ENCODE measurements at places on chromosomes 11 and 22.
A peak's percentile ranks its signal among the peaks of the same experiment; 100 is the strongest.

DNA sequence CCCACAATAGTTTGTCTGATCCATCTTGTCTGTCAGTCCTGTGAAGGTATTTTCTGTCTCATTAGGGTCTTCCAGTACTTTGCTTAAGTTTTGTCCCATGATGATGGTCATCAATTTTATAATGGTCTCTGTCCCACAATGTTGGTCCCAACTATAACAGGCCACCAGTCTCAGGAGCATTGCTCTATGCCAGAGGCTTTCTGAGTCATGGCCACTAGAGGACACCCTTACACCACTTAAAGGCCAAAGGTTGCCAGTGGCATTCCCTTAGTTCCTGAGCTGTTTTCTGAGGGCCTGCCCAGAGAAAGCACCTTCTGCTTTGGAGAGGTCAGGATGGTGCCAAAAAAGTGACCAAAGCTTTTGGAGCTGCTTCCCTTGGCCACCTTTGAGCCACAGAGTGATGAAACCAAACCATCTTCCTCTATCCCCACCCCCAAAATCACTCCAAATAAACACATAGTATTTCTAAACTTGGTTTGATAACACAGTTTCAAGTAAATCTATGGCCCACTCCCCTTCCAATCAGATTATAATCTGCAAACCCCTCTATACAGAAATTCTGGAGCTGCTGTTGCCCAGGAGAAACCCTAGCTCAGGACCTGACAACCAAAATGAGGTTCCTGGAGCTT lies 19.3 kb downstream of the EIF3F start:
- peak; percentile 41 for DNase-seq

GRCh38 chr11:61514050-61514917 lies 5.7 kb downstream of the LRRC10B start:
- no peak for DNase-seq

GRCh38 chr22:42933485-42934091 lies 76.5 kb upstream of the ARFGAP3 start:
- no peak for DNase-seq

DNA sequence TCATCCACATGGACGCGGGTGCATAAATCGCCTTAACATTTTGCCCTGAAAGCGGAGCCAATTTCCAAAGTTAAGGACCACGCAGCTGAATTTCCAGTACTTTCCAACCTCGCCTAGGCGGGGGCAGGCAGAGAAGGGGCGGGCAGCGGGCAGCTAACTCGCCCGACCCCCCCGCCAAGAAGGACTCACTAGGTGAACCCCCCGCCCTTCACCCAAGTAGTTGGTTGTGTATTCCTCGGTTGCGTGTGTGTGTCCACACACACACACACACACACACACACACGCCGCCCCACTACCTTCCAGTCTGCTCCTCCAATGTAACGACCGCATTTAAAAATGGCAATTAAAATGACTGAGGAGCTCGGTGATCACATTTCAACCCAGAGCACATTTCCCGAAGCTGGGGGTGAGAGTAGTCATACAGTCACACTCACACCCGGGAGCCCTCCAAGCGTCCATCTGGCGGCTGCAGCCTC lies 1.4 kb downstream of the TENM4 start:
- DNase-seq: no peak

DNA sequence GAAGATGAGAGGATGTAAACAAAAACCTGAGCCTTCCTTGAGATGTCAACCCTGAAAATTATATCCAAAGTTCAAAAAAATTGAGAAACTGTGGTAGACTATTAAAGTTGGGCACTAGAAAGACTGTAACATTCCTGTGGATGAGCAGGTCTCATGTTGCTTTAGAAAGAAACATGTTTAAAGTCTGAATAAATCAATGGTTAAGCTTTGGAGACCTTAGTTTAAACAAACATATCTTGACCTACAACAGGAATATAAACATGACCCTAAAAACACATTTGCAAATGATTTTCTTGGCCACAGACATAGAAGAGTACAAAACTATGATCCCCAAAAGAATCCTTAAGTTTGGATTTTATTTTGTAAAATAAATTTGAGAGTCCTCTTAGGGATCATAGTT lies 38.1 kb upstream of the PCF11 start:
- DNase-seq: no peak

DNA sequence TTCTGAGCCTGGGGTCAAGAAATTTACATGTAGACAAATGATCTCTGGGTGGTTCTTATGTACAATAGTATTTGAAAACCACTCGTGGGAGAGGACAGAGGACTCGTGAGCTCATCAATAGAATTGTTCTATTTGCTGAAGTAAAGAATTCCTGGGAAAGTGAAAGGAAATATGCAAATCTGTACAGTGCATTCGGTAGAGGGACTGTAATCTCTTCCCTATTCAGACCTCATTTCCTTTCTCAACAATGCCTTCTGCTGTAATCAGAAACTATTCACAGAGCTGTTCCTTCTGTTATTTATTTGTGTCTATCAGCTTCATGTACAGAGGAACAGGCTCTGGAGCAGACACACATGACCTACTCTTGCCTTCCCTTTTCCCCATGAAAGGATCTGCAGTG lies 709.4 kb upstream of the KIRREL3 start:
- DNase-seq: no peak

GRCh38 chr11:2542406-2542805 lies 97.6 kb downstream of the KCNQ1 start:
- no peak for DNase-seq

DNA sequence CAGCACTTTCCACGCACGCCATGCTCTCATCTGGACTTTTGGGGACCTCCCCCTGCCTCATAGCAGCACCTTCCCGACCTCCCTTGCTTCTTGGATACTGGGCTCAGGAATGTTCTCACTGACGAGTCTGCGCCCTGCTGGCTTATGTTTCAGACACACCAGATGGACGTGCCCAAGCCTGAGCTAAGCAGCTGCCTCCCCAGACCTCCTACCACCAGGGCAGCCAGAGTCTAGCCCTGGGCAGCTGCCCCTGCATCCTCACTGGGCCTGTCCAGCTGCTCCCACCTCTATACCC lies 13.2 kb upstream of the RGL4 start:
- DNase-seq: no peak

- no peak for DNase-seq
Observed at GRCh38 chr11:13375798-13376197, 87.2 kb downstream of the BTBD10 start.

DNA sequence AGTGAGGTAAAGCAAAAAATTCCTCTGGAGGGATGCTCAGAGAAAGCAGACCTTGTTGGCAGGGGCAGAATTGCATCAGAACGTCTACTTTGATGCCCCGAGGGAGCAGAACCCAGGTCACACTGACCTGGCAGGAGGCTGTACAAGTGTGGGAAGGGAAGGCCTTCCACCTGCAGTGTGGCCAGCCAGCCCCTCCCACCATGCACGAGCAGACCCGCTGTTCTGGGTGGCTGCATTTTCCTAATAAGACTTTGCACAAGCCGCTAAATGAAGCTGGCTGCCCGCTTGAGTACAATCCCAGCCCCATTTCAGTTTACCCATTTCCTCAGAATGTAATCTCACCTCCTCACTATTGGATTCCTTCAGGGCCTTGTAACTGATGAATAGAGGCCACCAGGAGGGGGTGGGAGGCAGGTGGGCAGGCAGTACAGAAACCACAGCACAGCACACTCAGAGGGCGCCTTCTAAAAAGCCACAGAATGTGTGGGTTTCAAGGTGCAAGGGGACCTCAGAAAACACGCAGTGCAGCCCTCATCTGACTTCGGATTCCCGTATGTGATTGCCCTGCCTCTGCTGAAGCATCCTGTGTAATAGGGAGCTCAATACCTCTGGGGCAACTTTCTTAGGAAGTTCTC lies 316.6 kb downstream of the OPCML start:
- no peak for DNase-seq

GRCh38 chr11:131629925-131630540 lies 259.6 kb downstream of the NTM start:
- no peak for DNase-seq

- no peak for DNase-seq
Observed at GRCh38 chr11:74849525-74850391, 99.1 kb downstream of the XRRA1 start.

DNA sequence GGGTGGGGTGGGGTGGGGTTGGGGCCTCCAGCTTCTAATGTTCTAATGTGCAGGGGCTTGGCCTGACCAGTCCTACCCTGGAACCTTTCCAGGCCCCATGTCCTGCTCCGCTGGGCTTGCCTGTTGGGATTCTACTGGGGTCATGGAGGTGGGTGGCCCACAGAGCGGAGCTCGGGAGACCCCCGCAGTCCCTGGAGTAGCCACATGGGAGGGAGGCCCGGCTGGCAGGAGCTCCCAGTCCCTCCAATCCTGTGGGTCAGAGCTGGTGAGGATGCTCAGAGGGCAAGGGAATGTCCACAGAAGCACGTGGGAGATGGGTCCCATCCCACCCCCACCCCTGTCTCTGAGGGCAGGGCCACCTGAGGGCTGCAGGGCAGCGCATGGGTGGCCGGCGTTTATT lies 2.9 kb downstream of the SEPTIN5 start:
- DNase-seq: no peak

DNA sequence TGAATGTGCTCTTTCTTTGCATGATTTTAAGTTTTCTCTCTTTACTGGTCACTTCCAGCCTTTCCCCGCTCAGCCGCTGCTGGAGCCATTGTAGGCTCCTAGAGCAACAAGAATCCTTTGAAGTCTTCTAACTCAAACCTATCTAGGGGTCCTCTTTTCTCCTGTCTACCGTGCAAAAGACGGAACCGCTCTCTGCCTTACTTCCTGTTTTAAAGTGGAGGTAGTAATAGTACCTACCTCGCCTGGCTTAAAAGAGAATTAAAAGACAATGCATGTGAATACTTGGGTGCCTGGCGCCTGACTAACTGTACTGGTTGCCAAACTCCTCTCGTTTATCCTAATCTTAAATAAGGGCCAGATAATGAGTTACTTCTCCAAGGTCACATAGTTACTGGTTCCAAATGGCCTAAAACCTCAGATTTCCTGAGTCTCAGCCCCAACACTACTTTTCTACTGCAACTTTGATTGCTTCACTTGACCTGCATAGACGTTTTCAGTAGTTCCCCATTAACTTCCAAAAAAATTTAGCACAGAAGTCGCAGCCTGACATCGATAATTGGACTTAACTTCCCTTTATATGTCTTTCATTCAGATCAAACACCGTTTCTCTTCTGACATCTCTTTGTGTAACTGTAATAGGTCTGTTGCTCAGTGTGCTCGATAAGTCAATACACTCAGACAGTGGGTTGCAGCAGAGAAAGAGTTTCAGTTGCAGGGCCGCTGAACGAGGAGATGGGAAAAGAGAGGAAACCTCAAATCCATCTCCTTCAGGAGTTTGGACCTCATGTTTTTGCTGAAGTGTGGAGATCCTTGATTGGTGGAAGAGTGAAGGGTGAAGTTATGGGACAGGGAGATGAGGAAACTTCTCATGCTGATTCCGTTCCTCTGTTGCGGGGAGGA lies 891 bp downstream of the SAMM50 start:
- DNase-seq: no peak

GRCh38 chr11:94494126-94494680 lies 419 bp downstream of the ANKRD49 start:
- DNase-seq: no peak

DNA sequence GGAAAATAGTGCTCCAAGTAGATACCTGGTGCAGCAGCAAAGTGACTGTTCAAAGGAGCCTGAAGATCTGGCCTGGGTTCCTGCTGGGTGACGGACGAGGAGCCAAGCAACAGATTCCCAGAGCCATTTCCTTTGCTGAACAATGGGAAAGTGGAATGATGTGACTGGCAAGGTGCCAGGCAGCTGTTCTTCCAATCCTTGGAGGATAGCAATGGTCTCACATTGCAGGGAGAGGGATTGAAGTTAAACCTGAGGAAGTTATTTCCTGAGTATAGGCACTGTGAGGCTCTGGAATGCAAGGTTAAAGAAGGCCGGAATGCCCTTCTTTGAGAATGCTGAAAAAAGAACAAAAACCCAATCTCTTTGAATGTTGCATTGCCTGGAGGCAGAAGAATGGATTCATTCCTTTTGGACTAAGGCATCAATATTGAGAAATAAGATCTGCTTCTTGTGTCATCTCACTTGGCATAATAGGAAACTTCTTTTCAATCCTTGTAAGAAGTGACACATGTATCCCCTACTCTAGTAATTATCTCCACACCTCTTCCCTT lies 223.8 kb downstream of the BLID start:
- DNase-seq: no peak

GRCh38 chr11:109845437-109845836 lies 247.8 kb upstream of the ZC3H12C start:
- DNase-seq: no peak

DNA sequence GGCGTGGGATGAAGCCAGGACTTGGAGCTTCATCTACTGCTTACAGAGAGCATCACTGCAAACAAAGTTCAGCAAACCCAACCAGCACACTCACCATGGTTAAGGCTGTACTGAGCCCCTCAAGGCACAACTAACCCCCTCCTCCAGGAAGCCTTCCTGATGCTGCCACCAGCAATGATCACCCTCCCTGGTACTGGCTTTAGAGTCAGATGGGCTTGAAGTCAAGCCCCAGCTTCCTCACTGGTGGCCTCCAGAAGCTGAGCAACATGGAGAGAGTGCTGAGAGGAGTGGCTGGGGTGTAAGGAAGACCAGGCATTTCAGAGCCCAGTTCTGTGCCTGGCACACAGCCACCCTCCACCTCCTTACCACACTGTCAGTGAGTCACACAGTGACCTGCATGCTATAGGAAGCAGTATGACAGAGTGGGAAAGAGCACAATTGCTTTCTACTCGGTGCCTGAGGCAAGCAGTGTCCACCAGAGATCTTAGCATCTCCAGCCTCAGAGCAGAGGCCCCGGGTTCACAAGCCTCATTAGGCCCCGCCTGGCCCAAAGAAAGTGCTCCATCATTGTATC lies 24.7 kb upstream of the BAIAP2L2 start:
- DNase-seq: no peak

- DNase-seq: no peak
Observed at GRCh38 chr22:42833104-42833503, 24.0 kb downstream of the ARFGAP3 start.

DNA sequence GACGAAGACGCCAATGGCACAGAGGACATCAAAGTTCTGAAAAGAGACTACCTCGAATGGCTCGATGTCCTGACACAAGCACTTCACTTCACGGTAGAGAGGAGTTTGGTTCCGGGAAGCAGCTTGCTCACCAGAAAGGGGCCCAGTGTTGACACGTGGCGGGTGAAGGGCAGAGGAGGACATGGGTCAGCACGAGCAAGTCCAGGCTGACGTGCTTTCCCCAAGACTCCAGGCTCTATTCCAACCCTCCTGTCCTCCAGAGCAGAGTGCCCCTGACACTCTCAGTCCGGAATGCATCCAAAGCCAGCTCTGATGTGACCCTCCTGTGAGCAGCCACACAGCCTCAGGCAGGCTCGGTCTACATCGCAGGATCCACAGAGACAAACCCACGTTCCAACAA lies 77.5 kb upstream of the BID start:
- no peak for DNase-seq

- no peak for DNase-seq
Observed at GRCh38 chr11:27159335-27159679, 118.7 kb downstream of the BBOX1 start.

DNA sequence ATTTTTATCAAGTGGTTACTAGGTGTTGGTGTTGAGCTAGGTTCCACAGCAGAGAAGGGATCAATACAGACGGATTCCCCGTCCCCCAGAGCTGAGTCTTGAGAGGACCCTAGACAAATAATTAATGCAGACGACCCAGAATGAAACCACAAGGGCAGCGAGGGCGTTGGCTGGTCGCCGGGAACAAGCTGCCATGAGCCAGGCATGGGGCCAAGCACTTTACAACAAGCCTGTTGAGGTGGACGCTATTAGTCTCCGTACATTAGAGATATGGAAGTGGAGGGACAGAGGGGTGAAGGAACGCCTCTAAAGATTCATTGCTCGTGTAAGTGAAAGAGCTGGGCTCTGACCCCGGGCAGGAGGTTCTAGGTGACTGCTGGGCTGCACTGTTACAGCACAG lies 77.1 kb upstream of the EIF3D start:
- DNase-seq: no peak

GRCh38 chr11:117704395-117705100 lies 92.5 kb downstream of the DSCAML1 start:
- DNase-seq: no peak
